ENCODE measurements at places on chromosomes 6 and 20. TPM values are rescaled to one million over a fixed set of nuclear protein-coding genes. Genes with fewer than 3 reads are reported as not detected.

Gene ACTR5
- total RNA-seq: 14.9 TPM

- no peak overlapping the region for H3K4me3 ChIP-seq
- peaks cover 10% of the 10 kb centered on the region for H3K4me1 ChIP-seq
- H3K36me3 ChIP-seq: peaks cover 2% of the 10 kb centered on the region
- H3K27ac ChIP-seq: no peak overlapping the region
- DNase-seq: no peak
- no peaks in the 10 kb centered on the region for H3K27me3 ChIP-seq
These were observed 201.7 kb downstream of the CLIC5 start for GRCh38 chr6:45813943-45814342.

Gene HTR1E
- total RNA-seq: not detected

GRCh38 chr6:5562277-5562676 is 301.0 kb downstream of the FARS2 start:
- H3K27ac ChIP-seq: no peak overlapping the region
- no peak for DNase-seq
- H3K27me3 ChIP-seq: no peaks in the 10 kb centered on the region
- H3K4me1 ChIP-seq: no peaks in the 10 kb centered on the region
- H3K4me3 ChIP-seq: no peak overlapping the region

Data from neural crest cell (in vitro differentiated cells).